ENCODE measurements at places on chromosomes 2 and 18.

- no peak for DNase-seq
Measured at GRCh38 chr2:86229221-86229620, 30.0 kb downstream of the MRPL35 start.

GRCh38 chr2:16656784-16657391, 8.7 kb downstream of the CYRIA start:
- no peak for DNase-seq

- no peak for DNase-seq
Measured at GRCh38 chr18:60568220-60568619, 195.6 kb upstream of the MC4R start.

DNA sequence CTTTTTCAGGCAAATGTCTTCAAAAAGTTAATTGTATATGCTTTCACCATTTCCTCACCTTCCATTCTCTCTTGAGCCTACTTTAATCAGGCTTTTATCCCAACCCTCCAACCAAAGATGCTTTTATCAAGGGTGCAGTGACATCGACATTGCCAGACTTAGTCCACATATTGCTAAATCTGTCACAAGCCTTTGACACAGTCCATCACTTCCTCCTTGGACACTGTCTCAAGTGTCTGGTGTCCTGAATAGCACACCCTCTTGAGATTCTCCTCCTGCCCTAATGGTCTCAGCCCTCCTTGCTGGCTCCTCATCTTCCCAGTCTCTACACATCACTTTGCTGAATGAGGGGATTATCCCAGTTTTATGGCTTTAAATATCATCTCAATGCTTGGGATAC, 147.5 kb upstream of the SLC39A10 start:
- DNase-seq, result no peak

DNA sequence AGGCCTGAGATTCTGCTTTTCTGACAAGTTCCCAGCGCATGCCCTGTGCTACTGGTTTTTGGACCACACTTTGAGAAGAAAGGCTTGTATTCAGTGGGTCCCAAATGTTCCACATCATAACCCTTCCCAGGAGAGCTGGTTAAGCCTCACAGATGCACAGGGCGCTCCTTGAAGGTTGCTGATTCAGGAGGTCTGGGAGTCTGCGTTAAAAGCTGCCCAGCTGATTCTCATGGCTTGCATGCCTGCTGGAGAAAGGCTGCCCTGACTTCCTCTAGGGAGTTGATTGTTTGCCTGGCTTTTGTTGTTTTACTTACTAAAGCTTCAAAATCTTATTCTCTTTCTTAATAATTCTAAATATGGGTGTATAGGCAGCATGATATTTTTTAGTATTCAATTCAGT, 20.7 kb downstream of the CRYGD start:
- no peak for DNase-seq

GRCh38 chr2:71455011-71455740, 1.8 kb downstream of the DYSF start:
- DNase-seq, result no peak

DNA sequence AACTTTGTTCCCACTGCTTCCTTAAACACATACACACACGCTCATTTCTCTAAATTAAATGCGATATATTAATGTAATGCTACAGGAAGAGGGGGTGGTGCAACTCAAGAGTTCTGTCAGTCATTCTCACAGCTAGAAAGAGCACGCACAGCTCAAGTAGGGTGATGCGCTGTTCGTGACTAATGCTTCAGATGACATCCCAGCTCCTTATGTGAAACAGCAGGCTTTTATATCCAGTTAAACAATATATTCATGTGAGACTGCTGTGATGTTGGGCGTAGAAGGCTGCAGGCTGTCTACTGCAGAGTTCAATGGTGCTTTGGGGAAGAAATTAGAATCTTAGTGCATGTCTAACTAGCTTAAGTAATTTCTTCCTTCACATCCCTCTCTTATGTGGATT, 912.6 kb upstream of the FSHR start:
- DNase-seq, result no peak

GRCh38 chr2:85071096-85071495, 62.1 kb upstream of the TCF7L1 start:
- DNase-seq, result no peak

GRCh38 chr2:196685792-196686191, 46.3 kb downstream of the CCDC150 start:
- no peak for DNase-seq

DNA sequence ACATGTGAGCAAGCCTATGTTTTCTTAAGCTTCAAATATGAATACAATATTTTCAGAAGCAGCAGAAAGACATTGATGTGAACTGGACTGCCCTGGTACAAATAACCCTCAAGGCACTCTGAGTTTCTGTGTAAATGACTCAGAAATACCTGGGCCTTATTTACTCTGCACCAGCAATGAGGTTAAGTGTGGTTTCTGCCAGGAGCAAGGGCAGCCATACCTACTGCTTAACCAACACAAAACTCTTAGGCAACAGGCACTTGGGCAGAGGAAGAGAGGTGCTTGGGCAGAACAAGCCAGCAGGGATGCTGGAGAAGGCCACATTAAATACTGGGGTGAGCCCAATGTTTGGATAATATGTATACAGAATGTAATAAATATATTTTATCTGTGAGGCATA, 29.4 kb upstream of the ARL5A start:
- no peak for DNase-seq

DNA sequence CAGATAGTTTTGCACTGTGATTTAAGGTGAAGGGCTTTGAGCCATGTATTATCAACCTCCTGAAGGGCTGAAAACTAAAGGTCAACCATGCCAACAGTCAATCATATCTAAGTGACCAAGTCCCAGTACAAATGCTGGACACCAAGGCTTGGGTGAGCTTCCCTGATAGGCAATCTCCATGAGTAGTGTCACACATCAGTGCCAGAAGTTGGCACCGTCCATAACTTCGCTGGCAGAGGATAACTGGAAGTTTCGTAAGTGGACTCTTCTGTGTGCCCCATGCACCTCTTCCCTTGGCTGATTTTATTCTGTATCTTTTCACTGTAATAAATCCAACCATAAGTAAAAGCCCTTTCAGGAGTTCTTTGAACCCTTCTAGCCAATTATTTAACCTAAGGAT, 13.2 kb downstream of the REV1 start:
- DNase-seq, result no peak
